ENCODE measurements at places on chromosomes 11 and 22.

DNA sequence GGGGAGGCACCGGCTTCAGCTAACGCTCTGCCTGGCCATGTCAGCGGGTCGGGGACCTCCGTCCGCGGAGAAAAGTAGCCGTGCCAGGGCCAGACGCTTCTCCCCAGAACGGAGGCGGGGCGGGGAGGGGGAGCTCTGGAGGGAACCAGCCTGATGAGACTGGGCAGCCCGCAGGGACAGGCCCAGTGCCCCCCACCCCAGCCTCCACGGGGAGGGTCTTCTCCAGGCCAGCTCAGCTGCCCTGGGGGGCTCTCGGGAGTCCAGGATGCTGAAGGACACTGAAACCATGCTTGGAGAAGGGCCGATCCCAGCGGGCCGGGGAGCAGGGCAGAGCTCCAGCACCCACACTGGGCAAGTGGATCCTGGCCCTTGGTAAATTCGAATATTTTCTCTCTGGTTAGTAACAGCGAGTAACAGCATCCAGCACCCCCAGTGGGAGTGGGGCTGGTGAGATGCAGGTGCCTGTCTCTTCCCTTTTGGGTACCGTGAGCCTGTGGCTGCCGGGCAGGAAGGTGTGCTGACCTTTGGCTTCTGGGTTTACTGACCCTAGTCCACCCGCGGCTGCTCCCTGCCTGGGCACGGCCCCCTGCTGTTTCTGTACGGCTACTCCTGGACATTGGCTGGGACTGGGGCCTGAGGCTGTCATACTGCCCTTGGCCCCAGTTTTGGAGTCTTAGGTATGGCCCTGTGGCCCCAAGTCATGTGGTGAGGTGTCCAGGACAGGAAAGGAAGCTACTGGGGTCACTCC is 35.8 kb downstream of the GRAMD4 start:
- no peak for DNase-seq

DNA sequence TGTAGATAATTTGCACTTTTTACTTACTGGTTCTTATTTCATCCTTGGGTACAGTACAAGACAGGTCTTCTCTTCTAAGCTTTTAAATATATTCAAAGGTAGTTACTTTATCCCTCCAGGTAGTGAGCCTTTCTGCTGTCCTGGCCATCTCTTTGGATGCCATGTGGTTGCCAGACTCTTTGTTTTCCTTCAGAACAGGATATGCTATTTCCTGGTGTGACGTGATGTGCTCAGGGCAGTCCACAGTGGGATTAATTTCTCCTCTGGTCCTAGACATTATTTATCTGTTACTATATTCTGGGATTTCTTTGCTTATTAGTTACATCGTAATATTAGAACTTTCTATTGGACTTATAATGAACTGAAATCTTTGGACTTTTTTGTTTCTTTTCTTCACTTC is 63.7 kb downstream of the PPP6R3 start:
- DNase-seq, result no peak

GRCh38 chr11:21385669-21386440 is 716.5 kb downstream of the NELL1 start:
- DNase-seq, result no peak

- no peak for DNase-seq
These were observed 119.8 kb upstream of the TBCEL start for GRCh38 chr11:120904116-120904515.

DNA sequence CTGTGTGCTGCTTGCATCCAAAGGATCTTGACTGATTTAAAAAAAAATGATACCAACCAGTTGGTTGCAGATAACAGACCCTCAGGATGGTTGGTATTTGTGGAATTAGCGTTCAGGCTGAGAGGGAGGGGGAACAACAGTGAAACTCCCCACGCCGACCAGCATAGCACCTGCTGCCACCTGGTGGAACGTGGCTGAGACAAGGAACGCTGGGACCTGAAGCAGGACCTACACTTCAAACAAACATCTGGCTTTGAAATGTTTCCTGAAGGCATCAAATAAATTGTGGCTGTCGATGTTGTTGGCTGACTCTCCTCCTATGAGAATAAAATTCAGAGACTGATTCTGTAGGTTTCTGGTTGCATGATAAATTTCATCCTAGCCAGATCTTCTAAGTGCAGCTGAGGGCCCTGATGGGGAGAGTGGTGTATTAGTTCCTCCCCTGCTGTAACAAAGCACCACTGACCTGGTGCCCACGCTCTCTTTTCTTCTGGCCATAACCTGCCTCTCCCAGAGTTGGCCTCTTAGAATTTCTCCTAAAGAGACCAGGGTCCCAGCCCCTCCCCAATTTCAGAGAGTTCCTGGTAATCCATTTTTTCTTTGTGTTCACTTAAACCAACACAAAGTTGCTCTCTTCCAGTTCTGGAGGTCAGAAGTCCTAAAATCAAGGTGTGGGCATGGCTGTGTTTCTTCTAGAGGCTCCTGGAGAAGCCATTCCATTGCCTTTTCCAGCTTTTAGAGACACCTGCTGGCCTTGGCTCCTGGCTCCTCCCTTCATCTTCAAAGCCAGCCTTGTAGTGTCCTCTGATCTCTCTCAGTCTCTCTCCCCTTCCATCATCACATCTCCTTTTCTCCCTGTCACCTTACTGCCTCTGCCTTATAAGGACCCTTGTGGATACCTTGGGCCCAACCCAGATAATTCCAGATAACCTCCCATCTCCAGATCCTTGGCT is 17.3 kb downstream of the APOL2 start:
- DNase-seq, result no peak

DNA sequence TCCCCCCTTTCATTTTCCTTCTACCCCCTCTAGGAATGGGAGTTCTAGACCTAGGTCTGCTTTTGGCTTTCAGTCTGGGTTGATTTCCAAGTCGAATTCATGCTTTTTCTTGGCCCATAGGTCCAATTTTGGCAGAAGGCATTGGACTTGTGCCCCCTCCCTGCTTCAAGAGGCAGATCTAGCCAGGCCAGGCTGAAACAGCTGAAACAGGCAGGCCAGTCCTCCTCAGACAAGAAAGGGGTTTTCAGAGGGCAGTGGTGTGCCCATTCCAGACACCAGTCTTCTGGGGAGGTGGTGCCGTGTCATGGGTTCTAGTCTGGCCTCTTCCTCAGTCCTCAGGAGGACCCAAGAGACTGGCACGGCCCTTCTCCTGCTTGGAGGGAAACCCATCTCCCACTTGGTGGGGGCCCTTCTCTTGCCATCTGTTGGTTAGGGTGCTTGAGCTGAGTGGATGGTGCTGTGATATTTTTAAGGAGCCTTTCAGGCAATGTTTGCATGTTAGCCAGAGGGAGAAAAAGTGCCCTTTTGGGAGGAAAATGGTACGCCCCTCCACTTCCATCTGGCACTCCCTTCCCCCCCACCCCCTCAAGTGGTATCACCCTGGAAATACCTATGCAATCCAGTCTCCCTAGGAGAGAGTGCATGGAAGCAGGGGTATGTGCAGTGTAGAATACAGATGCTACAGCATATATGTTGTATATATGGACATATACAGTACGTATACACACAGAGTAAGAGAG is 53.6 kb downstream of the SYT13 start:
- DNase-seq, result no peak

DNA sequence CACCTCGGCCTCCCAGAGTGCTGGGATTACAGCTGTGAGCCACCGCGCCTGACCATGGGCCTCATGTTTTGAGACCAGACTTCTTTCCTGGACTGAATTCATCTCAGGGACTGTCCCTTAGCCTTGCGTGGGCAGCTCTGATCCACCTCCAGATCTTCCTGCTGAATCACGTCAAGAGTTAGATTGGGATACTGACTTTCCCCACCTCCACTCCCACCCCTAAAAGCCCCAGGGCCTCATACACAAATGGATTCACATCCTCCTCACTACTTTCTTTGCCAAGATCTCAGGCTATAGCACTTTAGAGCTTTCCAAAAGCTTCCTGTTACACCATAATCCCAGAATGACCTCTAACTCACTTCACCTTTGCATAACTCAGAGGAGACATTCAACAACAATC is 12.1 kb downstream of the CCDC87 start:
- DNase-seq, result no peak

DNA sequence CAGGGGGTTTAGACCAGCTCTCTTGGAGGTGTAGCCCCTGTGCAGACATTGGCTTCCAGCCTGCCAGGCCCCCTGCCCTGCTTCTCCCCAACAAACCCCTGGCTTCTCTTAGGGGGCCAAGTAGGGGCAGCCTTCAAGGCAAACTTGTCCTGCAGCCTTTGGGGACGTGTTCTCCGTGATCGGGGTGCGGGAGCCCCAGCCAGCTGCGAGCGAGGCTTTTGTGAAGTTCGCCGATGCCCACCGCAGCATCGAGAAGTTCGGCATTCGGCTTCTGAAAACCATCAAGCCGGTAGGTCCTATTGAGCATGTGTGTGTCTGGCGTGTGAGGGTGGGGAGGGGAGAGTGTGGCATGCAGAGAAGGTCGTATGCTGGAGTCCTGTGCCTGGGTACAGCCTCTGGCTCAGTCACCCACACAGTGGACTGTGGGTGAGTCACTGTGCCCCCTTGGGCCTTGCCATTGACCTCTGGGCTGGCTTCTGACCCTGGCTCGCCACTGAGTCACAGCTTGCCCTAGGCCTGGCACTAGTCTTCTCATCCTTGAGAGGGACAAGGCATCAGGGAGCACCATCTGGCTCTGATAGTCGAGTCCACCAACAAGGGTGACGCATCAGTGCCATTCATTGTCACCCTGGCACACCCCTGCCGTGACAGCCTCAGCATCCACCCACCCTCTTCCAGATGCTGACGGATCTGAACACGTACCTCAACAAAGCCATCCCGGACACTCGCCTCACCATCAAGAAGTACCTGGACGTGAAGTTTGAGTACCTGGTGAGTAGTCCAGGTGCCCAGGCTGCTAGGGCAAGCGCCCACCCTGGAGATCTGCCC is 11.4 kb downstream of the SLC16A8 start:
- no peak for DNase-seq

GRCh38 chr22:44102121-44102520 is 78.0 kb downstream of the PARVB start:
- DNase-seq, result no peak

DNA sequence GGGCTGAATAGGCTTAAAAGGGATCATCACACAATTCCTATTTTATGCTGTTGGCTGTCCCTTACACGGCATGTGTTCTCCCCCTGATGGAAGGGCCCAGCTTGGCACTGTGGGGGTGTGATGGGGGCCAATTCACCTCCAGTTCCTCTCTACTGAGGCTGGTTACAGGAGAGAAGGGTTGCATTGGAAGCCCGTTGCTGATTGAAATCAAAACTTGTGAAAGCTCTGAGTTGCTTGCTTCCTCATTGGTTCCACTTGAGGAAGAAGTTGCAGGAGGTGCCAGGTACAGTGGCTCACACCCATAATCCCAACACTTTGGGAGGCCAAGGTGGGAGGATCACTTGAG is 13.3 kb upstream of the PRG2 start:
- no peak for DNase-seq

DNA sequence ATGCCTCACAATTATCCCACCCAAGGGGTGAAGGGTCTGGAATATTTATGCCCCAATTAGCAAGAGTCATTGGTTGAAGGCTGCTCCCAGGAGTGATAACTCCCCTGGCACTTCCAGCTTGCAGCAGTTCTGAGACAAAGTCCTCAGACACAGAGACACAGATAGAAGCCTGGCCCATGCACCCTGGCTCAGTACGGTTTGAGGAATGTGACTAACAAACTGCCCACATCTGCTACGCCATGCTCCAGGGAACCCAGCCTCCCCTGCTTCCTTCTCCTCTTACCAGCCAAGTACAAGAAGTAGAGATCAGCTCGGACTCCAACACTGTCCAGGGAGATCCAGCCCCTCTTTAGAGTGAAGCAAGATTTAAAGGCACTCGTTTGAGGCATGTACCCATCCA is 48.5 kb upstream of the BMAL1 start:
- DNase-seq, result no peak

DNA sequence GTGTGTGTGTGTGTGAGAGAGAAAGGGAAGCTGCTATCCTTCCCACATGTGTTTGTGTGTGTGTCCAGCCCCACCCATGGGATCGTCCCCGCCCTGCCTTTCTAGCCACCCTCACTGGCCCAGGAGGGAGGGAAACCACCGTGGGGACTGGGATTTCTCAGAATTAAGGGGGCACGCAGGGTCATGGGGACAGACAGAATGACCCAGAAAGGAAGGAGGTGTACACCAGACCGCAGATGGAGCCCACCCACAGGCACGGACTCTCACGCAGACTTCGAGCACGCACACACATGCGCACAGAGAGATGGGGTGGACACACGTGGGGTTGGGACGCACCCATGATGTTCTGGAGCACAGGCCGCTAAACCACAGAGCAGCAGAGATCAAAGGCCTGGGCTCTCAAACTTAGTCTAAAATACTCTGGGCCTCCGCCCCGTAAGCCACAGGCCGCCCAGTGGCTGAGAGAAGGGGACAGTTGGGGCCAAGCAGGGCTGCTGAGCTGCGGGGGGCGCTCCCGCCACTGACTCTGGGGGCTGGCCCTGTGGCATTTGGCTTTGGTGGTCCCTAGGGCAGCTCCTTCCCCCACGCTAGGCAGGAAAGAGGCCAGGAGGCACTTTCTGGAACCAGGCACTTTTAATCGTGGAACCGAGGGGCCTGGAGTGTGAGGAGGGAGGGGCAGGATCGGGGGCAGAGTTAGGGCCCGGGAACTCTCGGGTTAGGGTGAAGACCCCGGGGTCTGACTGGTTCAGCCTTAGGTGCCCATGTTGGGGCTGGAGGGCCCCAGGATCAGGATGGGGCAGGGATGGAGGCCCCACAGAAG is 1.5 kb downstream of the IFITM5 start:
- DNase-seq, result no peak

DNA sequence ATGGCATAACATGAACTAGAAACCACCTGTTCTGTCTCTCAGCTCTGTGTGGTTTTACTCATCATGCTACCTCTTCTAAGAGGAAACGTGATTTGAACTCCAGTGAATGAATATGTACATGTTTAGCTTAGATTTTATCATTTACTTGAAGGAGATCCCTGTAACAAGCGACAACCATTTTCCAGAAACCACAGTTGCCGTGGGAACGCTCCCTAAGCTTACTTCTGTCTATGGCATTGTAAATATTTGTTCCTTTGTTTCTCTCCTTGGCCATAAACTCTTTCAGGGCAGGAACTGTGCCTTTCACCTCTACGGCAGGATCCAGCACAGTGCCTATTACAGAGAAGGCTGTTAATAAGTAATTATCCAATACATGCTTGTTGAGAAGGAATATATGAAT is 17.1 kb upstream of the TPH1 start:
- no peak for DNase-seq

DNA sequence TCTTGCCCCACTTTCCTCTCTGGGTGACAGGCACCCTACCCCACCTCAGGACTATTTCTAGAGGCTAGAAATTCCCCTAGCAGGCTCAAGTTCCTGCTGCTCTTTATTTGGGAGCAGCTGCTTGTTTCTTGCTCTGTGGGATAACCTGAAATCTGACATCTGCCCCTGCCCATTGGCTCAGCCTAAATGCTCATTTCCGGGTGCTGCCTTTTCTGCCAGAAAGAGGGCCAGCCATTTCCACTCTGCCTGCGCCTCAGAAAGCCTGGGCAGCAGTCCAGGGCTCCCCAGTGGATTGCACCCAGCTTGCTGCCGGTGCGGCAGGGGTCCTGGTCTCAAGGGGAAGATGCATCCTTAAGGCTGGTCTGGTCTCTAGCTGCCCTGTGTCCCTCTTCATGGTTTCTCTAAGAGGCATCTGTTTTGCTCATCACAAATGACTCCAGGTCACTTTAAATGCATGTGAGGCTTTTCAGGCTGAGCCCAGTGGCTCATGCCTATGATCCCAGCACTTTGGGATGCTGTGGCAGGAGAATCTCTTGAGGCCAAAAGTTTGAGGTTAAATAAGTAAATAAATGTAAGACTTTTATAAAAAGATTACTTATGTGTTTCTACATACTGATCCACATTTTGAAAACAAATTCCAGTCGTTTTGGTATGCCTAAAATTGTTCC is 10.3 kb upstream of the PNPLA5 start:
- no peak for DNase-seq
